Stimulated activated CD8-positive, alpha-beta memory T cell treated with anti-CD3 and anti-CD28 coated beads, Interleukin-4, amount 100 ng/mL, for 4 hours (primary cell): ENCODE measurements at places on chromosomes 12 and 14.

GRCh38 chr14:104373055-104373854 lies 206.3 kb upstream of the C14orf180 start:
- no peak for DNase-seq

- DNase-seq: no peak
These were observed 44.7 kb downstream of the DCAF4 start for GRCh38 chr14:72970824-72971434.

DNA sequence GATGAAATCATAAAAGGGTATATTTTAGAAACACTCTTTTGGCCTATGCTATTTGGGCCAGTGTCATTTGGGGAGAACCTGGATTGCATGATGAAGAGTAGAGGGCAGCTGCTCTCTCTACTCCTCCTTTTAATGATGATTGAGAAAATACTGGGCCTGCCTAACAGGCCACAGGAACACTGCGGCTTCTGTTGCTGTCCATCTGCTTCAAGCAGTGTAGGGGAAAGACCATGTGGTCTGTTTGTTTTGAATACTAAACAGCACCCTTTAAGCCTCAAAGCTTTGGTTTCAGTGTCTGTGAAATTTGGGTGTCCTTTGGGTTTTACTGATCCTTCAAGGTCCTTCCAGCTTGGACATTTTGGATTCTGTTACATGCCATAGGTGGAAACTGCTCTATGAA lies 78.0 kb downstream of the TTC6 start:
- DNase-seq: no peak

GRCh38 chr12:113891739-113892520 lies 74.2 kb downstream of the RBM19 start:
- no peak for DNase-seq

DNA sequence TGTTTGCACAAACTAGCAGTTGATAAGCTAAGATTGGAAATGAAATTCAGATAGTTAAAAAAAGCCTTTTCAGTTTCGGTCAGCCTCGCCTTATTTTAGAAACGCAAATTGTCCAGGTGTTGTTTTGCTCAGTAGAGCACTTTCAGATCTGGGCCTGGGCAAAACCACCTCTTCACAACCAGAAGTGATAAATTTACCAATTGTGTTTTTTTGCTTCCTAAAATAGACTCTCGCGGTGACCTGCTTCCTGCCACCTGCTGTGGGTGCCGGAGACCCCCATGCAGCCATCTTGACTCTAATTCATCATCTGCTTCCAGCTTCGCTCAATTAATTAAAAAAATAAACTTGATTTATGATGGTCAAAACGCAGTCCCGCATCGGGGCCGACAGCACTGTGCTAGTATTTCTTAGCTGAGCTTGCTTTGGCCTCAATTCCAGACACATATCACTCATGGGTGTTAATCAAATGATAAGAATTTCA lies 335.6 kb downstream of the TMEM121 start:
- no peak for DNase-seq

DNA sequence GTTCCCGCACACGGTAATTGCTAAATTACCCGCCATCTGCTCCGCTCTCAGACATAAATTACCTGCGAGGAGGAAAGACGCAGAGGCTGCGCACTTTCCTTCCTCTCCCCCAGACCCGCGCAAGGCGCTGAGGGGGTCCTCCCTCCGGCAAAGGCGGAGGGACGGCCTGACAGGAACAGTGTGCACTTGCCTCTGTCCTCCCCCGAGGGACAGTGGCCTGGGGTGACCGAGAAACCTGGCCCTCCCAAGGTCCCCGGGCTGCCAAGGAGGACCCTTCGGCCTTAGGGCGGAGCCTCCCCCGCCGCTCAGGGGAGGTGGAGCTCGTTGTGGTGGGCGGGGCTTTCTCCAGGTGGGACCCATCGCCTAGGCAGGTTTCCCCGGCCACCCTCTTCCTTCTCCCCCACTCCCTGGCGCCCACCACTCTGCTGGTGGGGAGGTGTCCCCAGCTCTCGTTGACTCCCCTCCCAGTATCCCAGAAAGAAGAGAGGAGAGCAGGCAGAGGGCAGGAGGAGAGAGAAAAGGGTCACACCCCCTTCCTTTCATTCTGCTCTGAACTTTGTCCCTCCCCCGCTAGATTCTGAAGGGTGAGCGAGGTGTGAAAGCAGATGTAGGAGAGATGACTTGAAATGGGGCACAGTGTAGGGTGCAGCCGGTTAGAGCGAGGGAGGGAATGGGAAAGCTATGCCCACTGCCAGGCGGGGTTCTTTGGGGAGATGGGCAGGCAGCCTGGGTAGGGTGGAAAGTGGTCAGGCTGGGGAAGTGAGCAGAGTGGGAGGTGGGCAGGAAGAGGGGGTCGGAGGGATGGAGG lies 11.4 kb upstream of the CALCOCO1 start:
- no peak for DNase-seq

- no peak for DNase-seq
These were observed 80.0 kb downstream of the B4GALNT3 start for GRCh38 chr12:539540-540310.

GRCh38 chr12:114690267-114691135 lies 6.5 kb upstream of the TBX3 start:
- no peak for DNase-seq

- DNase-seq: no peak
These were observed 4.2 kb upstream of the BAZ2A start for GRCh38 chr12:56634242-56634836.

- DNase-seq: no peak
These were observed 102.4 kb downstream of the ESR2 start for GRCh38 chr14:64191756-64192155.

DNA sequence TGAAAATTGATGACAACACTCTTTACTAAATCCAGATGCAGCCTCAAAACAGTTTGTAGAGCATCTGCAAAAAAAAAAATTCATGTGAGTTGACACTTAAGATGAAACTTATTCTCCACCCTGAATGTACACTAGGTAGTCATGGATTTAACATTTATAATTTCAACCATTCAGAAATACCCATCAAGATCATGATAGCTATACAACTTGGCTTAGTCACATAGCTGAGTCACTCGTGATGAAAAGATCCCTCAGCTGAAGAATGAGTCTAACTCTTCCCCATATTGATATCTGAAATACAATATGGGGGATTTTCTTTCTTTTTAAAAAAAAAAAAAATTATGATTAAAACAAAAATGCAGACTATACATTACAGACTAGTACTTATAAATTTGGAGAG lies 104.8 kb upstream of the PLEKHG7 start:
- no peak for DNase-seq

DNA sequence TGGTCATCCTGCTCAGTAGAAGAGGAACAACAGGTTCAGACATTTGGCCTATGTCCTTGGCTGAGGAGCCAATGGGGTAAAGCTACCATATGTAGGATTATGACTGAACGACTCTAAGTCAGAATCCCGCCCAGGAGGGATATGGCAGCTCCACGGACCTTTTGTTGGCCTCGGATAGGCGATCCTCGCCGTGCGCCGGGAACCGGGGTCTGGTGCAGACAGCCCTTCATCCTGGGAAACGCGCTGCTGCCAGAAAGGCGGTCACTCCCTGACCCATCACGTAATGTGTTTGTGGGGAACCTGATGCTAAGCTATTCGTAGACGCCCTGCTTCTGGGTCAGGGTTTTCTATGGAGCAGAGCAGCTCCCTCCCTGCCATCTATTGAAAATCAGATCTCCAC lies 178.9 kb upstream of the ALG10B start:
- no peak for DNase-seq

DNA sequence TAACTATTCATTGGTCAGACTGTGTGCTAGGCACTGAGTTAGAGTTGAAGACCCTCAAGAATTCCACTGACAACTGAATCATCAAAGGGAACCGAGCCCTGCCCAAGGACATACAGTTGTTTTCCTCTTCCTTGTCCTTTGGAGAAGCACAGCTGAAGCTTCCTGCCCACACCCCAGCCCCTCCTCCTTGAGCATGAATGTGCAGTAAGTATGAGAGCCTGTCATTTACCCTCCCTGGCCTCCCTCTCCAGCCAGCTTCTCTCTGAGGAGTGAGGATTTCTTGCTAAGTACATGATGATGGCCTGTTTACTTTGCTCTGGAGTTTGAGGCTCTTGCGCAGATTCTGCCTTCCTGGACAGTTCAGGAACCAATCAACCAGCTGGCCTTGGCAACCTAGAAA lies 235.2 kb downstream of the CACNA1C start:
- DNase-seq: no peak

DNA sequence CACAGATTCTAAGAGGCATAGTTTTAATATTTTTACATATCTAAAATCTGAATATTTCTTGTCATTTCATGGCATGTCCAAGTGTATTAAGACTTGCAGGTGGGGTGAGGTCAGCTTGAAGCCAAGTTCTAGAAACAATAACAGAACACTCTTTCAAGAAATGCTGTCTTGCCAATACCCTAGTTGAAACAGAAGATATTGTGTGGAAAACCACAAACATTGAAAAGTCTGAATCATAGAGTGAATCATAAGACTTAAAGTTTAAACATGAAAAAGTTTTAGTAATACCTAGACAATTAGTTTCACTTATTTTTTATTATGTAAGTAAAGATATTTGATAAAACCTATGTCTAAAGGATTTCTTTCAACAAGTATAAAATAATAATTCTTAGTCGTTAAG lies 191.5 kb upstream of the CAND1 start:
- DNase-seq: no peak

DNA sequence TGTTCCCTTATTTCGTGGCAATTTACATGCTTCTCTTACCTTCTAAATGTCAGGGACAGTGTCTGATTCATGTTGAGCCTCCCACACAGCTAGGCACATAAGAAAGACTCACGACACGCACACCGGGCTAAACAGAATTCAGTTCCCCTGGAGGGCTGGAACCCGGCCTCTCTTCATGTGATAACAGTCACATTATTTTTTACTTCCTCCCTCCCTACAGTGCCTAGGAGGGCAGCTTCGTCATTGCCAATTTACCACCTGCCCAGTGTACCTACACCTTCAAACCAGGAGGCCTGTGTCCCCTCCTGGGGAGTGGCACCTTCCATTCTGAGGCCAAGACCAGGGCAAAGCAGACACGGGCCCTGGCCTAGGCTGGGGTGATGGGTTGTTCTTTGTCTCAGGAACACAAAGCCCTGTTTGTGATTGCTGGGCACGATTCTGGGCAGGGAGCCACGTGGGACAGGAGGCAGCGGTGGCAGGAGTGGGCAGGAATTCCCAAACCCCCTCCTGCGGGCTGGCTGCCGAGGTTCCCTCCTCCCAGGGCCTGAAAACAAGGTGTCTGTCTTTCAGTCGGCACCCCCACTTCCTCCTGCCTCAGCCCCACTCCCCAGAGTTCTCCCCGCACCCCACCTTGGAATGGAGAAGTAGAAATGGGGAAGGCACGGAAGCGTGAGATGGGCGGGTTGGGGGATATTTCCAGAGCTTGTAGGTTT lies 6.8 kb upstream of the RASAL1 start:
- no peak for DNase-seq

DNA sequence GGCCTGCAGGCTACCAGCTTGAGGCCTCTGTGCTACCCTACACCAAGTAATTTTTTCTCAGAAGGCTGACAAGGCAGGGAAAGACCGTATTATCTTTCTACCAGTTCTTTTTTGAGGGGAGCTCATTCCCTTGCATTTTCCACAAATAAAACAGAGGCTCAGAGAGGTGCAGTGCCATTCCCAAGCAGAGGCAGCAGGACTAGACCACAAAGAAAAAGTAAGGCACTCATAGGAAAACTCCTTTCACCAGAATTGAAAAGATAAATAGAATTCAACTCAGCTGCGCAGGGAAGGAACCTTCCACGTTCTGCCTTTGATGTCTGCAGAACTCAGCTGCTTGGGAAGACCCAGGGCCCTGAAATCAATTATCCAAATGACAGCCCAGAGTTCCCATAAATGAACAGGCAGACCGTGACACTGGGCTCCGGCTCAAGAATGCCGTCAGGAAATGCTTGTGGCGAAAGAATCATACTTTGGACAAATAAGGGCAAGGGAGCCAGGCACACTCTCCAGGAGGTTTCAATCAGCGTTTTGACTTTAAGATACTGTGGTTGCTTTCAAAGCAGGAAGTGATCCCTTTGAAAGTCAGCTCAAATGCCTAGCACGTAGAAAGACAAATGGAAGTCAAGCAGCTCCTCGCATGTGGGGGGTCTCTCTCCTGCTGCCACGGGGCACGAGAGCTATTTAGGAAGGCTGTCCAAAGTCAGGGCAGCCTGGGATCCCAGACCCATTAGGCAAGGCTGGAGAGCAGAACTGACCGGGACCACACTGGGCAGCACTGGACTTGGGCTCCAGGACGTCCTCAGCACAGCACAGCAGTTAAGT lies 14.0 kb downstream of the KCTD10 start:
- DNase-seq: no peak

GRCh38 chr12:80704420-80704819 lies 3.0 kb upstream of the MYF6 start:
- no peak for DNase-seq

DNA sequence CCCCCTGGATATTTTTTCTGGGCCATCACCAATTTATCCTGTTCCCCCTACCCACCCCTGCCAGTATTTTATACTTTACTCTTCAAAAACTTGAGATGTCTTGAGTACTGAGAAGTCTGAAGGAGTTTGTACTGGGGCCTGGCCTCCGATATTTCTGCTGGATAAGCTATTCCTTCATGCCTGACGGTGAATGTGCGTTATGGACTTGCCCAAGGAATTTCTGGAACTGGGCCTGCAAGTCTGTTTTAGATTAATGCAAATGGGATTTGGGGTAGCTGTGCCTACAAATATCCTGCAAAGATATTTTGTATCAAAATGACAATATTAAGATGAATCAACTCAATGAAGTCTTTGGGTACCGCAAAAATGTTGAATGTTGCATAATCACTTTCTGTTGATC lies at the start of gene PTCSC3:
Gene PTCSC3 (minus strand): TSS at position 199 of the 400 bp plus-strand sequence.
- no peak for DNase-seq

DNA sequence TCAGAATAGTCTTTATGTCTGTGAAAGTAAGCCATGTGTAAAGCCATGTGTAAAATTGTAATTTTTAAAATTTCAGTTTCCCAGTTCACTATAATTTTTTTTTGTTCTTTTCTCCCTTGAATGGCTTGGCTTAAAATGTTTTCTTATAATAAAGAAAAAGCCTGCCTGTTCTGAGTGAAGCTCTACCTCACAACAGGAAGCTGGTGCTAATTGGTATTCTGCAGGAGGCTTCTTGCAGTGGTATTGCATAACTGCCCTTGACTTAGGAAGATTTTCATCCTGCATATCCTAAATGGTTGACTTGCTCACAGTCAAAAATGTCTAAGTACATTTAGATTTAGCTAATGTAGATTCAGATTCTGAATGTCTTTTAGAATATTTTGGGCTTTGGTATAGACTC lies 49.5 kb downstream of the ATP2A2 start:
- DNase-seq: no peak

DNA sequence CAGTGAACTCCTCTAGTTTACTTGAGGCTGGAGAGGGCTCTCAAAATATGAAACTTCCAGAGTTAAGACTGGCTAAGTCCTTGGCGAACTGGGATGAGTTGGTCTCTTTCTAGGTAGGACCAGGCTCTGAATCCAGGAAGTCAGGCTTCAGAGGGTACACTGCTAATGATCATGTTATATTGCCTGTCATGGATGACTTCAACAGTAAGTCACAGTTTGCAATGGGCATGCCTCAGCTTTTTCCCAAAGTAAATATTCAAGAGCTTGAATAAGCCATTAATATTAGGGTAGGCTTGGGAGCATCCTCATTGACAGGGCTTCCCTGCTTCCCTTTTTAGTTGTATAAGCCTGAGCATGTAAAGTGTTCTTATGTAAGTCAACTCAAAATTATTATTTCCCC lies 61.7 kb upstream of the PTHLH start:
- no peak for DNase-seq

GRCh38 chr12:47722136-47722834 lies 3.0 kb downstream of the ENDOU start:
- DNase-seq: no peak

GRCh38 chr14:104599446-104599845 lies 5.1 kb downstream of the TMEM179 start:
- no peak for DNase-seq
